ENCODE measurements at places on chromosomes 4 and X.

- no peak for DNase-seq
Observed at GRCh38 chrX:37872303-37872655, 24.9 kb upstream of the DYNLT3 start.

DNA sequence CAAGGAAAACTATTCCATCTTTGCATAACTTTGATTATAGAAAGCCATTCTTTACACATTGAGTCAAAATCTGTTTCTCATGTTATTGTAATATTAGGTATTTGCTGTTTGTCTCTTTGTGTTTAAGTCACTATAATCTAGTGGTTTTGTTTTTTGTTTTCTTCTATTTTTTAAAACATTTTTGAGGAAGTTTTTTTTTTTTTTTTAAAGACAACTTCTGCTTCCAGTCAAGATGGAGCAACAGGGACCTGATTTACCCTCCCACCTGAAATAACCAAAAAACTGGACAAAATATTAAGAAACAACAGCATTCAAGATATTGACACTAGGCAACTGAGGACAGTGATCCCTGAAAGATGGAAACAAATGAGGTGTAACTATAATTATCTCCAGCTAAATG is 18.4 kb upstream of the NSUN7 start:
- DNase-seq, result no peak

- DNase-seq, result no peak
Observed at GRCh38 chr4:171710743-171711142, 102.5 kb upstream of the GALNTL6 start.

DNA sequence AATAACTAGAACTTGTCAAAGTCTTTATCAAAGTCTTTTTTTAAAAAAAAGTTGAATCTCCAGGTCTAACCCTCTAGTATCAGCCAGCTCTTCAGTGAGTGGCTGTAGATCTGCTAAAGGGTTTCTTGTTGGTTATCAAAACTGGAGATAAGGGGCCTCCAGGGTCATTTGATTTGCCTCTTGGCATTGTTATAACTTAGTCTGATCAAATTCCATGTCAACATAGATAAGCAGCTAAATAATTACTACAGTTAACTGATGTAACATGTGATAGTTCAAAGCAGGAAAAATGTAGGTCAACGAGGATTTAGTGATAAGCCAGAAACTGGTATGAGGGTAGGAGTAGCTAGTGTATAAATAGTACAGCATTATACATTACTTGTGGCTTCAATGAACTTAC is 465.1 kb downstream of the PDHA2 start:
- no peak for DNase-seq

DNA sequence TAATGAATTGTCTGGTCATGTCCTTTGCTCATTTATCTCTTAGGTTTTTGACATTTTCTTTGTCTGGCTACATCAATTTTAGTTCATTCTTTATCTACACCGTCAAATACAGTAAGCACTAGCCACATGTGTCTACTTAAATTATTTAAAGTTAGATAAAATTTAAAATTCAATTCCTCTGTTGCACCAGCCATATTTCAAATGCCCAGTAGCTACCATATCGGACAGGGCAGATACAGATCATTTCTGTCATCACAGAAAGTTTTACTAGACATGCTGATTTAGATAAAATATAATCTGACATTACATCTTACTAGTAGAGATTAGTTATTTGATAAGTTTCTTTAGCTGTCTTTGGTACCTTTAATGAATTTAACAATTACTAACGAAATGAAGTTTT is 61.1 kb downstream of the WDR19 start:
- no peak for DNase-seq

DNA sequence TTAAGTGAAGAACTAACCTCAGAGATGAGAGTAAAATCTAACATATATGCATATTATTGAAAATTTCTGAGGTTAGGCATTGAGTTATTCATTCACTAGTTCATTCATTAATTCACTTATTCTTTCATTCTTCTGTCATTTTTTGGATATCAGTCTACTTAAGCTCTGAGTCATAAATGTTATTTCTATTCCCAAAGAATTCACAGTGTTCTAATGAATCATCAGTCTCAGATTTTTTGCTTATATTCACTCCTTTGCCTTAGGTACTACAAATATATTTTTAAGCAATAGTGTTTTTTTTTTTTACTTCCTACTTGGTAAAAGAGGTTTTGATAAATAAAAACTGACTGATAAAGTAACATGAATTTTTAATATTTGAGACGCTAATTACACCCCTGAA is 95.2 kb upstream of the DKK2 start:
- DNase-seq, result no peak

Measured in AG10803 (cell line).